ENCODE measurements at places on chromosomes 1 and 21. TPM values are rescaled to one million over a fixed set of nuclear protein-coding genes. Genes with fewer than 3 reads are reported as not detected.
A peak's percentile ranks its signal among the peaks of the same experiment; 100 is the strongest.

DNA sequence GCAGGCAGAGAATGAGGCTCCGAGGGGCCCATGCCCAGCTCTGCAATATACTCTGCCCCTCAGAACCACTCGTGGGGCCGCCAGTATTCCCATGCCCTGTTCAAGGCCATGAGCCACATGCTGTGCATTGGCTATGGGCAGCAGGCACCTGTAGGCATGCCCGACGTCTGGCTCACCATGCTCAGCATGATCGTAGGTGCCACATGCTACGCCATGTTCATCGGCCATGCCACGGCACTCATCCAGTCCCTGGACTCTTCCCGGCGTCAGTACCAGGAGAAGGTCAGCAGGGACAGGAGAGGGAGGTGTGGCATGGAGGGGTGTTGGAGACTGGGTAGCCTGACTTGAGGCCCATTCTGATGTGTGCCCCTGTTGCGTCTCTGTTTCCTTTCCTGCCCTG lies 7.2 kb downstream of the HCN3 start:
- H3K36me3 ChIP-seq, result no peaks in the 10 kb centered on the region
- no peaks in the 10 kb centered on the region for H3K27me3 ChIP-seq
- H3K4me1 ChIP-seq, result no peaks in the 10 kb centered on the region
- H3K4me3 ChIP-seq, result no peak overlapping the region

DNA sequence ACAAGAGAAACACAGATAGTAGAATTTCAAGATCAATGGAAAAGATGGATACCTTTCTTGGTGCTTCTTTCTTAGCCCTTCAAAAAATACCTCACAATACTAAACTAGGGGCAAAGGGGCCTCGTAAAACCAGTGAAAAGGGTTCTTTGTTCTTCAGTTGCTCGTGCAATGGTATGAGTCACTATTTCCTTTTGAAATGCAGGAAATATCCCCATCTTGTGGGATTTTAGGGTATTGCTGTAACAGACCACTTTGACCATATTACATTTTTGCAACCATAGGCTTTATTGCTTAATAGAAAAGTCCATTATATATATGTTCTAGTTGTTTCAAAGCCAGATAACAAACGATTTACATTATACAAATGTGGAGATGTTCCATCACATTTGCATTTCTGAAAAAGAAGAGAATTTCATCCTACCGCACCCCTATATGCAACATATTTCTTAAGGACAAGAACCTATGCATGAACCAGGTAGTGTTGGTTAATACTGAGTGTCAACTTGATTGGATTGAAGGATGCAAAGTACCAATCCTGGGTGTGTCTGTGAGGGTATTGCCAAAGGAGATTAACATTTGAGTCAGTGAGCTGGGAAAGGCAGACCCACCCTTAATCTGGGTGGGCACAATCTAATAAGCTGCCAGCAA lies 88.6 kb upstream of the PKN2 start:
- H3K4me1 ChIP-seq, result peaks cover 4% of the 10 kb centered on the region
- H3K4me3 ChIP-seq, result no peak overlapping the region
- H3K27me3 ChIP-seq, result peaks cover 3% of the 10 kb centered on the region
- H3K27ac ChIP-seq, result no peak overlapping the region
- no peaks in the 10 kb centered on the region for H3K36me3 ChIP-seq

The MPL gene
- not detected for total RNA-seq

- no peaks in the 10 kb centered on the region for H3K27me3 ChIP-seq
- peaks cover 11% of the 10 kb centered on the region for H3K4me1 ChIP-seq
- H3K27ac ChIP-seq, result peak overlapping the region; percentile 58
- H3K36me3 ChIP-seq, result no peaks in the 10 kb centered on the region
- DNase-seq, result no peak
- no peak overlapping the region for H3K4me3 ChIP-seq
These were observed 1017.9 kb downstream of the ADGRL2 start for GRCh38 chr1:82818586-82818985.

- H3K4me3 ChIP-seq, result peak overlapping the region; percentile 78
- peaks cover 27% of the 10 kb centered on the region for H3K4me1 ChIP-seq
- DNase-seq, result no peak
- no peaks in the 10 kb centered on the region for H3K36me3 ChIP-seq
- peaks cover 8% of the 10 kb centered on the region for H3K27me3 ChIP-seq
- no peak overlapping the region for H3K27ac ChIP-seq
These were observed 1.5 kb downstream of the SPATA6 start for GRCh38 chr1:48470481-48470855.

DNA sequence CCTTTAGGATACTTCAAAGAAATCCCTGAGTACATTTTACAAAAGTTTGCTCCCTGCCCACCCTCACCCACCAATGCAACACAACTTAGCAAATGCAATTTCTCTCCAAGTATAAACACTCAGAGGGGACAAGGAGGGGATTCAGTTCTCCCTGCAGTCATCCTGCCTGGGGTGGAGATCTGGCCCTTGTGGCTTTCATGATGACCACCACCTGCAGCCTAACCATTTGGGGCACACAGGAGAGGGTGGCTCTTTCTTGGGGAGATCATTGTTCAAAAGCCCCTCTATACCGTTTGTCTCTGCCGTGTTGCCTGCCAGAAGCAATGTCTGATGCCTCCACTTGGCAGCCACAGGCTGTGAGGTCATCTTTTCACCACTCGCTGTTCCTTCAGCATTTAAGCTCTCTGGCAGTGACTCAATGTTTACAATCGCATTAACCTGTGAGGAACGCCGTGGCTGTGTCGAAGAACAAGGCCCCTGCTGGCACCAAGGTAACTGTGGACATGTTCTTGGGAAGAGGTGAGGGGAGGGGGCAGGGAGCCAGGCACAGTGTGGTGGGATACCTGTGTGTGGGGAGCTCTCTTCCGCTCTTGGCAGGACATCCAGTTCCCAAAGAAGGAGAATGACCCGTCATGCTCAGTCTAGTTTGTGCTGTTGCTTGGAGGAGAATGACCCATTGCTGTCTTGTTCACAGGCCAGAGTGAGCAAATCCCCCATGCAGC lies 103.9 kb upstream of the DUSP10 start:
- H3K4me3 ChIP-seq, result no peak overlapping the region
- H3K36me3 ChIP-seq, result no peaks in the 10 kb centered on the region
- H3K27ac ChIP-seq, result no peak overlapping the region
- peaks cover 4% of the 10 kb centered on the region for H3K27me3 ChIP-seq
- H3K4me1 ChIP-seq, result peaks cover 4% of the 10 kb centered on the region

GRCh38 chr1:110903853-110904500 lies 31.0 kb downstream of the CD53 start:
- peaks cover 47% of the 10 kb centered on the region for H3K36me3 ChIP-seq
- H3K4me1 ChIP-seq, result peaks cover 10% of the 10 kb centered on the region
- H3K4me3 ChIP-seq, result no peak overlapping the region
- H3K27ac ChIP-seq, result no peak overlapping the region
- DNase-seq, result peak; percentile 23

The TGFB2 gene
- 0.09 TPM for total RNA-seq

DNA sequence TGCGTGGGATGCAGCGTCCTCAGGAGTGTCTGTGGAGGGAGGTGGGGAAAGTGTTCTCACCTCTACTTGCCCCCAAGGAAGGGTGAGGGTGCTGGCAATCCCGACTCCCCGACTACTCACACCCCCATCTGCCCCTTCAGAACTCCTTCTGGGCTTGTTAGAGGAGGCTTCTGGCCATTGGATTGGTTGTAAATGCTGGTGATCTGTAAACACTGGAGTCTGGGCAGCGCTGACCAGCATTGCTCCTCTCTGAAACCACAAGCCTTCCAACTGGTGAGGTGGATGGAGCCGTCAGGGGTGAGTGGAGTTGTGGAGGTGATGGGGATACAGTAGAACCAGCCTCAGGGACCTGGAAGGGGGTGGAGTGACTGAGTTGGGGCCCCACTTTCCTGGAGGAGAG lies 59.3 kb downstream of the NKAIN1 start:
- H3K27ac ChIP-seq, result no peak overlapping the region
- DNase-seq, result no peak
- no peak overlapping the region for H3K4me3 ChIP-seq
- H3K27me3 ChIP-seq, result peaks cover 33% of the 10 kb centered on the region

GRCh38 chr1:14921057-14921456 lies 232.5 kb upstream of the TMEM51 start:
- peaks cover 2% of the 10 kb centered on the region for H3K4me1 ChIP-seq
- H3K27ac ChIP-seq, result no peak overlapping the region
- no peak overlapping the region for H3K4me3 ChIP-seq
- no peak for DNase-seq
- H3K36me3 ChIP-seq, result no peaks in the 10 kb centered on the region

GRCh38 chr1:182875889-182876288 lies 36.7 kb downstream of the DHX9 start:
- peak overlapping the region; percentile 56 for H3K27ac ChIP-seq
- DNase-seq, result no peak

The TCEA3 gene
- total RNA-seq, result 5.5 TPM

- H3K27me3 ChIP-seq, result no peaks in the 10 kb centered on the region
- H3K36me3 ChIP-seq, result peaks cover 26% of the 10 kb centered on the region
- DNase-seq, result no peak
- H3K4me1 ChIP-seq, result no peaks in the 10 kb centered on the region
- H3K27ac ChIP-seq, result no peak overlapping the region
- no peak overlapping the region for H3K4me3 ChIP-seq
These were observed 141.8 kb downstream of the NEK7 start for GRCh38 chr1:198298640-198299039.

DNA sequence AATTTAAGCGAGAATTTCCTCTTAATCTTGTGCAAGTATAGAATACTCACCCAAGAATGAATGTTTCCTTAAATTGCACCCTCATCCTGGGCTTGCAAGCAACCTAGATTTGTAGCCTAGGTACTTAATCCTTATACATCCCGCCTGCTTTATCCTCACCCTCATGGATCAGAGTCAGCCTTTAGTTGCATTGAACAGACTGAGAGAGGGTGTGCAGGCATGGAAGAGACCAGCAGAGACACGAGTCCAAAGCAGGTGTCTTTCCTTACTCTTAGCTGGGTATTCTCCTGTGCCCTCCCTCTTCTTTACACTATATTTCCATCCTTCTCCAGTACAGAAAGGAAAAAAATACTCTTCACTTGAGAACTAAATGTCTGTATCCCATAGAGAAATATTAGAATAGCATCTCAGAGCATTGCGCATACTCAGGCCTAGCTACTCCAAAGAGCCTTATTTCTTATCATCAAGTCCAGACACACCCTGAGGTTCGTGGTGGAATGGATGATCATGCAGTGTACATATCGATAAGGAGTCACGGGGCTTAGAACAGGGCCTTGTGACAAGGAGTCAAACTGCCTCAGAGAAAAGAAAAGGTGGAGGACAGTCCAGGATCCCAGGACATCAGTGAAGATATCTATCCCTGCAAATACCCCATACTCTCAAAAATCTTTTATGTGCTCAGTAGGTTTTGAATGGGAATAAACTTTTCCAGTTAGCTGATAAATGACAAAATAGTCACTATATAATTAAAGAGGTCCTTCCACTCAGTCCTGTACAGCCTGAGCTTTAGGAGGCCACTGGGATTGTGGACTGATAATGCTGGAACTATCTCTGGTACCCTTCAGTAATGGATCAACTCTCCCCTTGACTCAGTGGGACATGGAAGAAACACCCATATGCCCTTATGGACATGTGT lies 297.9 kb downstream of the GRIK1 start:
- no peak for DNase-seq
- H3K27ac ChIP-seq, result no peak overlapping the region
- peaks cover 4% of the 10 kb centered on the region for H3K4me1 ChIP-seq
- no peak overlapping the region for H3K4me3 ChIP-seq
- no peaks in the 10 kb centered on the region for H3K27me3 ChIP-seq
- H3K36me3 ChIP-seq, result no peaks in the 10 kb centered on the region

DNA sequence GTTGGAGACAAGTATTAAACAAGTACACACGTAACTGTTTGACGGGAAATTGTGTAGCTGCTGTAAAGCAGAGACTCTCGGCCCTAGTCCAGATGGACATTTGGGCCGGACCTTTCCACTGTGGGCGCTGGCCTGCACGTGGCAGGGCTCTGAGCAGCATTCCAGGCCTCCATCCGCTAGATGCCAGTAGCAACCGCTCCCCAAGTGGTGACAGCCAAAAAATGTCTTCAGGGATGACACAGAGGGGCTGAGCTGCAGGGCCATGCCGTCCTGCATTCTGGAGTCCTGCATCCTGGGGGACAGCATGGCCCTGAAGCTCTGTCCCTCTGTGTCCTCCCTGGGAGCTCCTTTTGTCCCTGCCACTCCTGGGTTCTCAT lies 24.8 kb downstream of the A3GALT2 start:
- H3K36me3 ChIP-seq, result peaks cover 4% of the 10 kb centered on the region
- peaks cover 2% of the 10 kb centered on the region for H3K4me1 ChIP-seq
- no peaks in the 10 kb centered on the region for H3K27me3 ChIP-seq
- no peak for DNase-seq

DNA sequence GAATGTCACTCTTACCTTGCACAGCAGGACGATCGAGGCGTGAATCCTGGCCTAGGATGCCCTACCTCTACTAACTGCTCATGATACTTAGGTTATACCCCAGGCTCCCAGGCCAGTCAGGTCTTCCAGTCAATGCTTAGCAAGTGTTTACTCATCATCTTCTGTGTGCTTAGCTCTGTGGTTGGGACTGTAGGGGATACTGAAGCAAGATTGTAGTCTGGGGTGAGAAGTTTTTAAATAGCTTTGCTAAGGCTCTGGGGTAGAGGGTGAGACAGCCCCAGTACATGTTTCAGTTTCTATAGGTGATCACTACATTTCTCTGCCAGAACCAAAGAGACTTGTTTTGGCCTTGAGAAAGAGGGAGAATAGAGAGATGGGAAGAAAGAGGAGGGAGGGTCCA lies 250.8 kb upstream of the KIAA0040 start:
- DNase-seq, result no peak
- no peaks in the 10 kb centered on the region for H3K4me1 ChIP-seq
- H3K27ac ChIP-seq, result no peak overlapping the region
- H3K27me3 ChIP-seq, result peaks cover 2% of the 10 kb centered on the region
- no peak overlapping the region for H3K4me3 ChIP-seq

The AMY1A gene
- total RNA-seq, result not detected

DNA sequence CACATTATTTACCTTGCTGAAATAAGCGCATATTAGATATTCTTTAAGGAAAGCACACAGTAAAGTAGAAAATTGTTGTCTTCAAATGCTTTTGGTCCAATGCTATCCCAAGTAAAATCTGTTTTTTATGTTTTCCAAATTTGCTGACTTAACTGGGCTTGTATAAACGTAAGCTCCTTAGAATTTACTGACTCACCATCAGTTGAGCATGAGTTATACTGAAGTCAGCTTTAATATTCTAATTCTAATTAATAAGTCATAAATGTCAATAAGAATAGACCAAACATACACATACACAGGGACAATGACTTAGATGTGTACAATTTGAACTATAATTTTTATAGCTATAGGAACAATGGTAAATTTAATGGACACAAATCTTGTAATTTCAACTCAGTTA lies 319.2 kb downstream of the TPR start:
- DNase-seq, result no peak
- H3K4me3 ChIP-seq, result no peak overlapping the region
- H3K36me3 ChIP-seq, result no peaks in the 10 kb centered on the region
- no peak overlapping the region for H3K27ac ChIP-seq
- peaks cover under 1% of the 10 kb centered on the region for H3K4me1 ChIP-seq
- H3K27me3 ChIP-seq, result no peaks in the 10 kb centered on the region

The CSF3R gene
- total RNA-seq, result 0.41 TPM

The OXCT2 gene
- total RNA-seq, result 1.5 TPM

GRCh38 chr1:54698346-54698745 lies 17.3 kb upstream of the TTC4 start:
- DNase-seq, result no peak
- no peak overlapping the region for H3K27ac ChIP-seq
- peaks cover 7% of the 10 kb centered on the region for H3K27me3 ChIP-seq
- peaks cover 6% of the 10 kb centered on the region for H3K4me1 ChIP-seq
- no peak overlapping the region for H3K4me3 ChIP-seq

GRCh38 chr1:15959424-15959823 lies 16.5 kb downstream of the ZBTB17 start:
- DNase-seq, result no peak
- peak overlapping the region; percentile 74 for H3K27ac ChIP-seq
- no peaks in the 10 kb centered on the region for H3K27me3 ChIP-seq

- H3K4me1 ChIP-seq, result no peaks in the 10 kb centered on the region
- H3K4me3 ChIP-seq, result no peak overlapping the region
- no peak overlapping the region for H3K27ac ChIP-seq
These were observed 15.4 kb upstream of the LSS start for GRCh38 chr21:46243960-46244361.

The PLPPR4 gene
- total RNA-seq, result not detected

Data from activated CD4-positive, alpha-beta T cell treated with anti-CD3 and anti-CD28 coated beads for 36 hours (primary cell).